Naive thymus-derived CD8-positive, alpha-beta T cell (primary cell): ENCODE measurements at places on chromosomes 11 and 22.

DNA sequence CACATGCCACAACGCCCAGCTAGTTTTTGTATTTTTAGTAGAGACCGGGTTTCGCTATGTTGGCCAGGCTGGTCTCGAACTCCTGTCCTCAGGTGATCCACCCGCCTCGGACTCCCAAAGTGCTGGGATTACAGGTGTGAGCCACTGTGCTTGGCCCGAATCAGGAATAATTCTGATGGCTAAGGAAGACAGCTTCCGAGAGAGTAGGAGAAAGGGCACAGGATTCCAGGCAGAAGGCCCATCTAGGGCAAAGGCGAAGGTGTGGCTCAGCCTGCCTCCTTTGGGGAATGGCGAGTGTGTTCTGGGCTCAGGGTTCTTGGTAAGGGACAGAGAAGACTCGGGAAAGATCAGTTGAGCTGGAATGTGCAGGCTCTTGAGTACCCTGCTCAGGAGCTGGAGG, 1.6 kb upstream of the SYCE3 start:
- DNase-seq = no peak

- DNase-seq = no peak
Measured at GRCh38 chr11:80593648-80594374, 1153.0 kb upstream of the TENM4 start.

- no peak for DNase-seq
Measured at GRCh38 chr22:24579258-24579601, 13.6 kb downstream of the LRRC75B start.

DNA sequence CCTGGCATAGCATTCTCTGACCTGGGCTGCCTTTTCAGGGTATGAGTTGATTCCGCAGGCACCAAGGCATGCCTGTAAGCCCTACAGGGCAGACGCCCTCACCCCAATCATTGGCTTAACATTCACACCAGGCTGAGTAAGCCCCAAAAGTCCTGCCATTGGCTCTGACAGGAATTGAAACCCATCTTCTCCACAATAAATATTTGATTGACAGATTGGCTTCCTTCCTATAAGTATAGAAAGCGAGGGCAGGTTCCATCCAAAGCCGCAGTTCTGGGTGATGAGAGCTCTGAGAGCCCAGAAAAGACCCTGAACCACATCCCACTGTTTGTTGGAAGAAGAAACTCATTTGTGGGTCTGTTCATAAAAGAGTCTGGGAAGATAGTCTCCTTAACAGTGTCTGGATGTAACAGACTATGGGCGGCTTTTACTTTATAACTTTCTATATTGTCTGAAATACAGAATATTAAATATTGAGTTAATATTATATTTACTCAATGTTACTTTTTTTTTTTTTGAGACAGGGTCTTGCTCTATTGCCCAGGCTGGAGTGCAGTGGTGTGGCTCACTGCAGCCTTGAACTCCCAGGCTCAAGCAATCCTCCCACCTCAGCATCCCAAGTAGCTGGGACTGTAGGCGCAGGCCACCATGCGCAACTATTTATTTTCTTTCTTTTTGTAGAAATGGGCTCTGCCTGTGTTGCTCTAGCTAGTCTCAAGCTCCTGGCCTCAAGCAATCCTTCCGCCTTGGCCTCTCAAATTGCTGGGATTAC, 46.8 kb downstream of the FAM83F start:
- DNase-seq = no peak

GRCh38 chr11:77075425-77075905, 8.7 kb downstream of the CAPN5 start:
- no peak for DNase-seq

GRCh38 chr11:112255067-112255720, 5.5 kb downstream of the PLET1 start:
- DNase-seq = no peak

- DNase-seq = no peak
Measured at GRCh38 chr11:129905402-129905801, 10.0 kb upstream of the NFRKB start.

GRCh38 chr11:63940786-63941185, 2.0 kb downstream of the NAA40 start:
- no peak for DNase-seq

DNA sequence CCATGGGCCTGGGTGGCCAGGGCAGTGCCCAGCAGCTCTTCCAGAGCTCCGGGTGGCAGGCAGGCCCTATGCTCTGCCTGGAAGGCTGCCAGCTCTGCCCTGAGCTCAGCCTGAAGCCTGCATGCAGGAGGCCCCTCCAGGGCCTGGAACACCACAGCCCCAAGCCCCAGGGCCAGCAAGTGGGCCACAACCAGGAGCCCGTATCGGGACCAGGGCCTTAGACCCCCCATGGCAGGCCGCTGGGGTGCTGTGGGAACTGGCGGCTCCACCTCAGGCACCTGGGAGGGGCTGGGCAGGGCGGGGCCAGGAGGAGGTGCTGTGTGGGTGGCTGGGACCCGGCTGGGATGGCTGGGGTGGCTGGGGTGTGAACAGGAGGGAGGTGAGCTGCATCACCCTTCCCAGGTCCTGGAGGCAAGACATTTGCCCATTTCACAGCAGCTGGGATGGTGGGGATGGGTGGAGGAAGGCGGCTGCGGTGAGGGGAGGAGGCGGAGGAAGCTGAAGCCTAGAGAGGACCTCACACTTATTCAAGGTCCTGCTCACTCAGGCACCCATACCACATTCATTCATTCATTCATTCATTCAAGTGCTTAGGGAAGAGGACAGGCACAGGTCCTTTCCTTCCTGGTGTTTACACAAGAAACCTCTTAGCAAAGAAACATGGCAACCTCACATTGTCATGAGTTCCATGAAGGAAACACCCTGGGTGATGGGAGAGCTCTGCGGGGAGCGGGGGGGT, at the start of gene KCNK7:
Gene KCNK7 (minus strand): TSS at position 258 of the 739 bp plus-strand sequence. CDS start 28 bp downstream, at position 230.
- no peak for DNase-seq

- no peak for DNase-seq
Measured at GRCh38 chr22:47323518-47323917, 561.1 kb downstream of the TBC1D22A start.

DNA sequence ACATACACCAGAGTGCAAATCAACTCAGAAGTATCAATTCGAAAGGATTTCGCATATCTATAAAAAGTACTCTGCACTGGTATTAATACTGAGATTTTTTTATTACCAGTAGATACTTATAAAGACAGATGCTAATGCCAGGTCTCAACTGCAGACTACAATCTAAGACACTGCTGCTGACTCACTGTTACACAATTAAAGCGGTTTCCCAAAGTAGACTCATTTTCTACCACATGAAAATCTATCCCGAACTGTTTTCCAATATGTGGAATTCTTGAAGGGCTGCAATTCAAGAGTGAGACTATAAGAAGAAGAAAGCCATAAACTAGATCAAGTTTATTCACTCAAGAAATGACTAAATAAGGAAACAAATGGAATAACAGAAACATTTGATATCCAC, 57.2 kb upstream of the ARHGAP32 start:
- DNase-seq = no peak

DNA sequence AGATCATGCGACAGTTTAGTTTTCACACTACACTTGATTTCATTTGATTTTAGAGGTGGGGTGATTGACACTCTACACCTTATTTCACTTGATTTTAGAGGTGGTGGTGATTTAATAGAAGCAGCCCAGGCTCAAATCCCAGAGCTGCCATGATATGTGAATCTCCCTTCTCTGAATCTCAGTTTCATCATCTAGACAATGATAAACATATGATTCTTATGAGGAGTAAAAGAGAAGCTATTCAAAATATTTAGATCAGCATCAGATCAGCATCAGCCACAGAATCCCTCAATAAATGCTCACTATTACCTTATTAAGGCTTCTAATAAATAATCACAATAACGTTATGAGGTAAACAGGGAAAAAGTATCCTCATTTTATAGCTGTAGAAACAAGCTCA, 98.8 kb downstream of the MSANTD4 start:
- no peak for DNase-seq

GRCh38 chr11:134945993-134946392, 534.0 kb upstream of the B3GAT1 start:
- no peak for DNase-seq

- DNase-seq = no peak
Measured at GRCh38 chr22:43281394-43281793, 61.8 kb downstream of the SCUBE1 start.
